Activated T-helper 1 cell treated with anti-CD3 and anti-CD28 coated beads, Interleukin-2, amount 50 U/mL, for 16 hours (primary cell): ENCODE measurements at places on chromosomes 6 and 20.
A peak's percentile ranks its signal among the peaks of the same experiment; 100 is the strongest.

- no peak for DNase-seq
Observed at GRCh38 chr20:24417485-24417884, 51.9 kb upstream of the SYNDIG1 start.

DNA sequence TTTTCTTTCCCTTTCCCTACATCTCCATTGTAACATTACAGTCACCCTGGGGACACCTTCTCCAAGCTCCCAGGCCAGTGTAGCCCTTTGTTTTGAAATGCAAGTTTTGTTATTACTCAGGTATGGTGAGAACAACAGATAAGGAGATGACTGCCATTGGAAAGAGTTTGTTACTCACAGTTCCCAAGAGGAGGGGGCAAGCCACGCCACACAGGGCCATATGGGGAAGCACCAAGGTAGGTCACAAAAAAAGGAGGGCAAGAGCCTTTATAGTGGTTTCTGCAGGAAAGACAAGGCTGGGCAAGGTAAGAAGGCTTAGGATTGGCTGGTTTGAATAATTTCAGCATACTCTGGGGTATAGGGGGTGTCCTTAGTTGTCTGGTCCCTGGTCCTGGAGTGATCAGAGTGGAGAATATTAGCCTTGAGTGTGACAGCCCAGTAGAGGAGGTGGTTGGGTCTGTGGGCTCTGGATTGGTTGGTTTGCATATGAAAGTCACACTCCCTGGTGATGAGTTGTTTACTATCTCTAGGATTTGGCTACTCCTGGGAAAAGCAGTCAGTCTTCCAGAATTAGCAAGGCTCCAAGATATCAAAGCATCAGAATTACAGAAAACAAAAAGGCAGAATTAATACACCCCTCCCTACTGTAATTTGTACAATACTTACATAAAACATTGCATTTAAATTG lies 33.1 kb upstream of the SMLR1 start:
- DNase-seq = no peak

DNA sequence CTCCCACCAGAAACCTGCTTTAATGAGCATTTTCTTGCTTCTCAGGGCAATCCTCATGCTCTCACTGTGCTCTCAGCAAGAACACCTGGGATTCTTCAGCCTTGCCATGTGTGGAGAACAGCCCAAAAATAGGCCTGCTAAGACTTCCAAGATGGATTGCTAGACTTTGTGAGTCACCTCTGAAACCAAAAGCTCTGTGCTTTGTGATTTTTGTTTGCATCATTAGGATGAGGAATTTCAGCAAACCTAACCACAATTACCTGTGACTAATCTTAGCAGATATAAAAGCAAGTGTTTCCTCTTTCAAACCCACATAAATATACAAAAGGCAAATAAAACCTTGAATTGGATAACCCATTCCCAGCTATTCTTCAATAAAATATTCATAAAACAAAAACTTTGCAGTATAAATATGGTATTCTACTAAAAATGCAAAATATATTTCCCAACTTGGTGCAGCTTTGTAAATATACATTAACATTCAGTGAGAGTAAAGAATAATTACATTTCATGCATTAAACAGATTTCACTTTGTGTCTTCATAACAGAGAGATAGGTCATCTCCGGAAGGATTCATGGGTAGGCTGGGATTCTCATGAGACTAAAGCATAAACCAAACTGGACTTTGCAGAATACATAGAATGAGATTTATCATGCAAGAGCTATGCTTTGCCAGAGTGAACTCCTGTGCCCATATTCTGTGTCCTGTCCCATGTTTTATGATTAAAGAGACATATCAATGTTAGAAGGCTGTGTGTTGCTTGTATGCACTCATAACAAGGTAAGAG lies 33.5 kb downstream of the TPBG start:
- DNase-seq = no peak

DNA sequence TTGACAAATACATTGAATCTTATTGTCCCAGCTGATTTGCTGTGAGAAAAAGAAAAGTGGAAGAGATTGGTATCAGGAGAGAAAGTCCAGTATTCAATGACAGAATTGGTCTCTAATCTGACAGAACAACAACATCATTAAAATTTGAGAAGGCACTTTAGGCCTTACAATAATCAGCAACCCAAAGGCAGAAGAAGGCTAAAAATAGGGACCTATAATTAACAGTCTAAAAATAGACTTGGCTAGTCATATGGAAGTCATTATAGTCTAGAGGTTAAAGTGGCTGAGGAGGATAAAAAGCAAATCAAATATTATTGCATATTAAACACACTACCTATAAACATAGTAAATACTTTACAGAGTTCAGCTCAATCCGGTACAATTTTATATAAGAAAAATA lies 393.6 kb upstream of the JAG1 start:
- DNase-seq = no peak

GRCh38 chr6:113599444-113599843 lies 257.7 kb upstream of the MARCKS start:
- DNase-seq = no peak

GRCh38 chr20:6975311-6975710 lies 207.8 kb downstream of the BMP2 start:
- no peak for DNase-seq

DNA sequence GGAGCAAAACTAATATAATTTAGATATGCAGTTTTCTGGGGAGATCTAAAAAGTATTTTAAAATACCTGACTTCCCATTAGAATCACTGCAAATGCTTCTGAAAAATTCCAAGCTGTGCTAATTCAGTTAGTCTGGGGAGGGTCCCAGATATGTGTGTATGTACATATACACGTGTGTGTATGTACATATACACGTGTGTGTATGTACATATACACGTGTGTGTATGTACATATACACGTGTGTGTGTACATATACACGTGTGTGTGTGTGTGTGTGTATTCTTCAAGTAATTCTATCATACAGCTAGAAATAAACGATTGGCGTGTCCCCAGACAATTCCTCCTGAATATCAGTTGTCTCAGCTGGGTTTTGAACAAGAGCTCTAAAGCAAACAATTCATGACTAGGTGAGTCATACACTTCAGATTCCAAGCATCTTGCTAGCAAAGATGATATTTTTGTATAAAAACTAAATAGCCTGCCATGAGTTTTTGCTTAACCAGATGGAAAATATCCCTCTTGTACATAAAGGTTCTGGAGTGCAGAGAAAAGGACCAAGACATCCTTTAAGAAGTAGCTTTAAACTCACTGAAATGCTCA lies 58.2 kb downstream of the SPACA1 start:
- no peak for DNase-seq

GRCh38 chr6:37051138-37052026 lies 45.9 kb downstream of the FGD2 start:
- peak; percentile 80 for DNase-seq

DNA sequence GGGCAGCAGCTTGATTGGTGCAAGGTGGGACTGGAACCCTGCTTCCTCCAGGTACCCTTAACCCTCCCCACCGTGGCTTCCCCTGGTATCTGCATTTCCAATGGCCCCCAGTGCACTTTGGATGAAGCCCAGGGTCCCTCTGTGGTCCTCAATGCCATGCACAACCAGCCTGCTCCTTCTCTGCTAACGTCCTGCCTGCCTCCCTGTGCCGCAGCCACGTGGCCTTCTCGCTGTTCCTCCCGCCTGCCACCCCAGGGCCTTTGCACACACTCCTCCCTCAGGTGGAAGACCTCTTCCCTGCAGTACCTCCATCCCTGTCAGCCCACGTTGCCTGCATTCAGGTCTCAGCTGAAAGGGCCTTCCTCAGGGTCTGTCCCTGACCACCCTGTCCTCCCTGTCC lies 101.6 kb downstream of the BMP7 start:
- DNase-seq = no peak

GRCh38 chr6:119289651-119290050 lies 59.9 kb downstream of the MAN1A1 start:
- DNase-seq = no peak

GRCh38 chr6:167711768-167712730 lies 114.7 kb upstream of the AFDN start:
- no peak for DNase-seq

DNA sequence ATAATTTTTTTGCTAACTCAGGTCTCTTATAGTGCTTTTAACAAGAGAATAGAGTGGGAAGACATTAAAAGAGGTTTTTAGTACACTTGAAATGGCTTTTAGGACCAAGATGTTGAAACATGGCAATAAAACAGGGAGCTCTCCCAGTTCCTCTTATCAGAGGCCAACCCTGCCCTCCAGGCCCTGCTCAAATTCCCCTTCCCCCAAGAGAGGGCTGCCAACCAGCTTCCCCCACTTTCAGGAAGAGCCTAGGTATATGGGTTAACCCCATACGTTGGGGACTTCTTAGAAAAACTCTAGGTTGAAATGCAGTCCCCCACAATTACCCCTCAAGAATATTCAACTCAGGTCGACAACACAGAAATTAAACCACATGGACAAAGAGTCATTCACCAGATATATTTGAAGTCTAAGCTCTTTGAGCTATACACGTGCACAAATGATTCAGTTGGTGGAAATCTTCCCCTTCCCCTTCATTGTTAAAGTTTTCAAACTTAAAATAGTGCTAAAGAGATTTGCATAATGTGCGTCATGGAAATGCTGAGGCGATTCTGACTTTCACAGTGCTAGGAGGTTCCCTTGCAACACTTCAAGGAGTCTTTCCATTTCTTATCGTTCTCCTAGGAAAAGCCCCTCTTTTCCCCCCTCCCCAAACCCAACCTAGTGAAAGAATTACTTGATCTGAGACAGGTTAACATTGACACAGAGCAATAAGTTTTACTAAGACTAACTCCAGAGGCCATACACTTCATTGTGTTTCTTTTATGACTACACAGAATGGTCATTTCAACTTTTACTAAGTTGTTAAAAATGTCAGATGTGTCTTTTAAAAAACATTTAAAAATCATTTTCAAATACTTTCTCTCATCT lies 49.8 kb upstream of the ENPP5 start:
- no peak for DNase-seq

GRCh38 chr6:148103436-148103835 lies 239.2 kb upstream of the SASH1 start:
- no peak for DNase-seq

DNA sequence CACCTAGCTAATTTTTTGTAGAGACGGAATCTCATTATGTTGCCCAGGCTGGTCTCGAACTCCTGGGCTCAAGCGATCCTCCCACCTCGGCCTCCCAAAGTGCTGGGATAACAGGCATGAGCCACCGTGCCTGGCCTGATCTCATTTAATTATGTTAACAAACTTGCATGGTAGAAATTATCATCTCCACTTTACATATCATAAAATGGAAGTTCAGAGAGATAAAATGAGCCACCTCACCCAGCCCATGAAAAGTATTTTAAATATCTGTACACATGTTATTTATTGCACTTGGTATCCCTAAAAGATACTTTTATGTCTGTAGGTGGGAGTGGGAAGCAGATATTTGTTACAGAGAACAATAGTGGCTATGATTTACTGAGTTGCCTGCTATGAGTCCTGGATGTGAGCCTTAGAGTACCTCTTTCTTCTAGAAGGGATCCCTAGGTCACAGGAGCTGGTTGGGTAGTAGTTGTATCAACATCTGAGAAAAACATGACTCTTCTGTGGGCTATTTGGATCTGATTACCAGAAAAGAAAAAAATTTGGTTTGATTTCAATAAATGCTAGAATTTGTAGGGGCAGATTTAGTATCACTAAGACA lies 52.4 kb upstream of the EIF2S2 start:
- no peak for DNase-seq

GRCh38 chr6:154261688-154262397 lies 94.8 kb downstream of the IPCEF1 start:
- DNase-seq = no peak

GRCh38 chr6:154476494-154476893 lies 34.0 kb downstream of the CNKSR3 start:
- DNase-seq = no peak

DNA sequence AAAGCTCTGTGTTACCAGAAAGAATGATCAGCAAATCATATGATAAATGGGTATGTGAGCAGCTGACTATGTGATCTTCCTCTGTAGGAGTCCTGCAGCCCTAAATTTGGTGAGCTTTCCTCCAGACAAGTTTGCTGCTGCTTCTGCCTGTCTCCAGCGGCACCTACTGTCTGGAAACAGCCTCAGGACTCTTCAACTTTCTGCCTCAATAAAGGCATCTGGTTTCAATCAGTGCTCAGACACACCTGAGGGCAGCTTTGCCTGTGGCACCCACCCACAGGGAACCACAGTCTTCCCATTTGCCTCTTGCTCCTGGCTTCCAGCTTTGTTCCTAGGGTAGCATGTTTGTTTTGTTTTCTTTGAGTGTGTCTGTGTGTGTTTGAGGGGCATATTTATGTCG lies 727.9 kb upstream of the MAN1A1 start:
- no peak for DNase-seq

GRCh38 chr6:146550911-146551310 lies 7.3 kb downstream of the RAB32 start:
- DNase-seq = no peak

DNA sequence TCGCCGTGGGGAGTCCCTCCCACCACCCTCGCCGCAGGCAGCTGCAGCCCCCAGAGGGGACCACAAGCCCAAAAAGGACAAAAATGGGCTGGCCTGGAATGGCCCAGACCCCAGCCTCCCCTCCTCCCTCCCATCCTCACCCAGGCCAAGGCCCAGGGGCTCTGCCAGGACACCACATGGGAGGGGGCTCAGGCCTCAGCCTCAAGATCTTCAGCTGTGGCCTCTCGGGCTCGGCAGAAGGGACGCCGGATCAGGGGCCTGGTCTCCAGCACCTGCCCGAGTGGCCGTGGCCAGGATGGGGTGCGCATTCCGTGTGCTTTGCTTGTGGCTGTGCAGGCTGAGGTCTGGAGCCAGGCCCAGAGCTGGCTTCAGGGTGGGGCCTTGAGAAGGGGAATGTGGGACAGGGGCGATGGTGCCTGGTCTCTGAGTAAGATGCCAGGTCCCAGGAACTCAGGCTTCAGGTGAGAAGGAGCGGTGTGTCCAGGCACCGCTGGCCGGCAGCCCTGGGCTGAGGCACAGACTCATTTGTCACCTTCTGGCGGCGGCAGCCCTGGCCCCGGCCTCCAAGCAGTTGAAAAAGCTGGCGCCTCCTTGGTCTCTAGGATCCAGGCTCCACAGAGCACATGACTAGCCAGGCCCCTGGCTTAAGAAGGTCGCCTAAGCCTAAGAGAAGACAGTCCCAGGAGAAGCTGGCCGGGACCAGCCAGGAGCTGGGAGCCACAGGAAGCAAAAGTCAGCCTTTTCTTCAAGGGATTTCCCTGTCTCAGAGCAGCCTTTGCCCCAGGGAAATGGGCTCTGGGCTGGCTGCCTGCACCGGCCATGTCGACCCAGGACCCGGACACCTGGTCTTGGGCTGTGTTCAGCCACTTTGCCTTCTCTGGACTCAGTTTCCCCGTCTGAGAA lies 35.2 kb upstream of the MRGBP start:
- no peak for DNase-seq

- DNase-seq = no peak
Observed at GRCh38 chr20:37238426-37238825, 23.2 kb downstream of the GHRH start.

GRCh38 chr6:43299338-43300293 lies 1.6 kb downstream of the SLC22A7 start:
- DNase-seq = no peak

GRCh38 chr6:87929843-87930288 lies 117.8 kb upstream of the SPACA1 start:
- DNase-seq = peak; percentile 14
